ENCODE measurements at places on chromosomes 6 and 20.

DNA sequence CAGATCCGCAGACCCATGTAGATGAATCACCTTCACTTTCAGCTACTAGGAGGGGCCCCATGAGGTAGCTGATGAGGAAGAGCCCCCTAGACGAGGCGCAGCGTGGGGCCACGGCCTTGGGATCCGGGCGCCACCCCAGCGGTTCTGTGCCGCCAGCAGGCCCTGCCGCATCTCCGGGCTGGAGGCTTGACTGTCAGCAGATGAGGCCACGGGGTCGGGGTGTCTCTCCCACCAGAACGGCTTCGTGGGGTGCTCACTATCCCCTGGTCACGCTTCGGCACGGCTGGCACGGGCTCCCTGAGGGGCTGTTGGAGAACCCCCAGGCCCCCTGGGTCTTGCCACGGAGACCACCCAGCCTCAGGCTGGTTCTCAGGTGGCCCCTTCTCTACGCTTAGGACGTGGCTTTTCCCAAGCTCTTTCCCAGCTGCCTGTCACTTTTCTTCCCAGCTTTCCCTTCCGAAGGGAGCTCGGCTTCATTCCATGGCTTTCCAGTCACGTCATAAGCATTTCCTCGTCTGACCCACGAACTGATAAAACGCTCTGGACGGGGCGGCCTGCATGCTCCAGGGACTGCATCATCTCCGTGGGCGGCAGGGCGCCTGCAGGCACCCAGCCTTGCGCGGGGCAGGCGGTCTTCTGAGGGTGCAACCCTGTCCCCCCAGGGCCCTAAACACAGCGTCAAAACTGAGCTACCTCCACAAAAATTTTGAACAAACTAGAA is 85.9 kb downstream of the THBS2 start:
- DNase-seq: no peak

DNA sequence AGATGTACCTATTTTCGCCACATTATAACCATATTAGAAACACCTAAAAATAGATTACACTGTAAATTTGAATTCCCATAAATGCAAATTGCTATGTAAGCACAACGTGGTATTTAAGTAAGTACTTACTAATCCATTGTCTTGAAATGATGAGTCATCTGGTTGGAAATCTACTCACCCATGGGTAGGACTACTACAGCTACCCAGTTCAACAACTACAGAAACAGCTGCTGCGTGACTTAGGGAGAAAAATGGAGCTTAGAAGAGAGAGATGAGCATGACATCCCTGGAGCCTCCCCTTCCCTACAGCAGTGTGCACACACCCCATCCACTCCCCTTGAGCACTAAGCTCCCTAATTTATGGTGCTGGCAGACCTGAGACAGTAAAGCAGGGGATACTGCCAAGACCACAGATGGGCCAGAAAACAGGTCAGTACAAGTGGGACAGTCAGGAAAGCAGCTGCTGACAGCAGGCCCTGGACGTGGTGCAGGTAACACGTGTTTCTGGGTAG is 26.9 kb downstream of the RRAGD start:
- no peak for DNase-seq

GRCh38 chr6:159879856-159880255 is 10.9 kb upstream of the MAS1 start:
- DNase-seq: no peak

DNA sequence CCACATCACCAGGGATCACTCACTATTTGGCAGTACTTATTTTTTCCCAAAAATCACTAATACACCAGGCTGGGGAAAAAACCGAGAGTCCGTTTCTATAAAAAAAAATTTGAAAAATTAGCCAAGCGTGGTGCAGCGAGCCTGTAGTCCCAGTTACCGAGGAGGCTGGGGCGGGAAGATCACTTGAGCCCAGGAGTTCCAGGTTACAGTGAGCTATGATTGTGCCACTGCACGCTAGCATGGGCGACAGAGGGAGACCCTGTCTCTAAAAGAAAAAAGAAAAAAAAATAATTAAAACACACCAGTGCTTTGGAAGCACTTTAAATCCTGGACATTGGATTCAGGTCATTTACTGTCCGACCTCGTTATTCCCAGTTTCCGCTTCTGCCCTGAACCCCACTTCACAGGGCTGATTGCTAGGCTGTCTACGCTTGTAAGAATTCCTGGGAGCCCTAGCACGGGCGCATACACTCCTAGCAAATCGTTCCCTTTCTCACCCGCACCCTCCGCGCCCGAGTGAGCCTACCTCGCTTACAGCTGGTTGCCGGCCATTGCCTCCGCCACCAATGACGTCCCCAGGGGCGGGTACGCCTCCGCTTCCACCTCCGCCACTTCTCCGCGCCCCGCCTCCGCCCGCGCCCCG is at the start of gene TPMT:
Gene TPMT, minus strand, starts transcription at position 571 of the 643 bp plus-strand sequence. CDS start 5,950 bp downstream, outside the sequence.
- no peak for DNase-seq

- no peak for DNase-seq
These were observed 144.2 kb upstream of the FBXL4 start for GRCh38 chr6:99091985-99092384.

DNA sequence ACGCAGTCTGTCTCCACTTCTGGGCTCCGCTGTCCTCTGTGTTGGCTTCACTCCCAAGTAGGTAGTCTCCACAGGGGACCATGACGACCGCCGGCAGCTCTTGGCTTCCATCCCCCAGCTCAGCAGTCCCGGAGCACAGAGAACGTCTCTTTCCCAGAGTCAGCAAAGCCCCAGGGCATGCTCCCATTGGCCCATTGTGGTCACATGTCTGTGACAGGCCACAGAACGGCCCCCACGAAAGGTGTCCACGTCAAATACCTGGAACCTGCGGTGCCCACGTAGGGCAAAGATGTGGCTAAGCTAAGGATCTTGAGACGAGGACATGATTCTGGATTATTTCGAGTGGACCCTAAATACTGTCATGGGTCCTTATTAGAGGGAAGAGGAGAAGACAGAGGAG is 438.4 kb upstream of the SULF2 start:
- DNase-seq: no peak

- DNase-seq: no peak
These were observed 317.0 kb downstream of the CDC5L start for GRCh38 chr6:44704240-44705150.

DNA sequence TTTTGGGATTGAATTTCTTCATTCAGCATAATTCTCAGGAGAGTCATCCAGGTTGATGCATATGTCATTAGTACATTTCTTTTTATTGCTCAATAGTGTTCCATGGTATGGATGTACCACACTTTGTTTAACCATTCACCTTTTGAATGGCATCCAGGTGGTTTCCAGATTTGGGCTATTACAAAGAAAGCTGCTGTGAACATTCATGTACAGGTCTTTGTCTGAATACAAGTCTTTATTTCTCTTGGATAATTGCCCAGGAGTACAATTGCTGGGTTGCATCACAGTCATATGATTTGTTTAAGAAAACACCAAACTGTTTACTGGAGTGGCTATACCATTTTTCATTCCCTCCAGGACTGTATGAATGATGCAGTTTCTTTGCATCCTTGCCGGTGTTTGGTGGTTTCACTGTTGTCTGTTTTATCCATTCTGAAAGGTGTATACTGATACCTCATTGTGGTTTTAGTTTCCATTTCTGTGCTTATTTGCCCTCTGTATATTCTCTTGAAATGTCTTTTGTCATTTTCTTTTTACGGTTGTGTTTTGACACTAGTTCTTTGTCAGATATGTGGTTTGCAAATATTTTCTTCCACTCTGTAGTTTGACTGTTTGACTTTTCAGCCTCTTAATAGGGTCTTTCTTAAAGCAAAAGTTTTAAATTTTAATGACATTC is 8.8 kb downstream of the CDKAL1 start:
- DNase-seq: peak; percentile 58

DNA sequence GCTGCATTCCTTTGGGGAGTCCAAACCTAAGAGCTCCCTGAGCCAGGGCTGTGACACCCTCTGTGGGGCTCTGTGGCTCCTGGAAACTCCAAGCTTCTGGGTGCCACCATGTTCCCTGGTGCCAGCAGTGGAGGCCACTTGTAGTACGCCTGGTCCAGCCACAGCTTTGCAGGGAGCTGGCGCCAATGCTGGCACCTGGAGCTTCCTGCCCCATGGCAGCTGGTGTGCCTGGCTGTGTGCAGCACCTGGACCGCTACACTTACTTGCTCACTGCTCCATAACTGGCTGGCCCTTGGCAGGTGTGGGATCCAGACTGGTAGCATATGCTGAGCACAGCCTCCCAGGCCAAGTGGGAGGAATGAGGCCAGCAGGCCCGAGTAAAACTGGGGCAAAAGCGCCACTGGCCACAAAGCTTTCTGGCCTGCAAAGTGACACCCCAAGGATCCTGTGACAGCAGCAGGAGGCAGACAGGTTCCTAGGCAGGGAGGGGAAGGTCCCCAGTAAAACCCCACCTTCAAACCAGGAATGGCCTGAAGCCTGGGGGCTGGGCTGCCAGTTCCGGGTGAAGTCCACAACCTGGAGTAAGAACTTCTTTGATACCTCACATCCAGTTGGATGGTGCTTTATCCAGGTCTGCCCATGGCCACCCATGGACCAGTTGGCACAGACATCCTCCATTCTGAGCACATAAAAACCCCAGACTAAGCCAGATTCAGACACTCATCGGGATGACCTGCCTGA is 461.0 kb downstream of the TBC1D32 start:
- no peak for DNase-seq

DNA sequence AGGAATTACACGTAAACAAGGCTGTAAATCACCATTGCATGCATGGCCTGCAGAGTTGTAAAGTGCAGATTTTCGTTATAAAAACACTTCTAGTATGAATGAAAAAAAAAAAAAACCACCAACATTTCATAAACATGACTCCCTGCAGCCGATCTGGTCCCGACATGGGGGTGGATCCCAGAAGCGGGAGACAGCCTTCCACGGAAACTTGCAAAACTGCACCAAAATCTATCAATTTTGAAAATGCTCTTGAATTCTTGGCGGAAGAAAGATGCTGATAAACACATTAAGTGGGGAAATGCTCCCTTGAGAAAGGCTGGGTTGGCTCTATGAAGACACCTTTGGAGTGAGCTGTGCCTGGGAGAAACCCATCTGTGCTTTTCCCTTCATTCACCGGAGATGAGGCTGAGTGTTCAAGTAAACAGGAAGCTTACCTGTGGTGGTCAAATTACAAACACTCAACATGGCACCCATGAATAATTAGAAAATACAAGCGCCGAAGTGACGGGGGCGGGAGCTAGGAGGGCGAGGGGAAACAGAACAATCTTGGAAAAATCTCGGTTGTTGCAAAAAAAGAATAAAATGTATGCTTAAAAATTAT is 845 bp upstream of the ANKRD60 start:
- DNase-seq: no peak

DNA sequence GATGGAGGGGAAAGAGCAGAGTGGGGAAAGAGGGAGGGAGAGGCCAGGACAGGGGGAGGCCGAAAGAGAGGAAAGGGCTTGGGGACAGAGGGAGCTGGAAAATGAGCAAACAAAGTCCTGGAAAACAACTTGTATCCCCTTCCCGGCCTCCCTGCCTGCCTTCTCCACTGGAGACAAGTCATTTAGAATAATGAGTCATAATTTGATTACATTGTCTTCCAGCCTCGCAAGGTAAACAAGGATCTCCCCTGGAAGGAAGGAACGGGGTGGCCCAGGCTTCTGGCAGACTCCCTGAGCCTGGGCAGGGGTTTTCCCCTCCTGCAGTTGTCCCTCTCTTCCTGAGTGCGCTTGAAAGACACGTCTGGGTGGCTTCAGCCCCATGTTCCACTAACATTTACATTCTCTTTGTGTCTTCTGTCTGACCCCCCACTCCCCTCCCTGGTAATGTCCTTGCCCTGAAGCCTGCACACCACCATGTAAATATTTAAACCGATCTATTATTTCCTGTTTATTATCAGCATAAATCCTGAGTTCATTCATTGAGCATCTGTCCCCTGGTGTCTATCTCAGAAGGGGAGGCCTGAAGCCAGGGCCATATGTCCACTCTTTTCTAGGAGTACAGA is 12.1 kb upstream of the MRPS18A start:
- peak; percentile 72 for DNase-seq

GRCh38 chr20:40984496-40984895 is 44.1 kb upstream of the TOP1 start:
- no peak for DNase-seq

- DNase-seq: no peak
These were observed 245.5 kb downstream of the PACRG start for GRCh38 chr6:162973151-162973872.

- no peak for DNase-seq
These were observed 7.1 kb downstream of the MAP3K5 start for GRCh38 chr6:136784910-136785746.

Measured in LNCaP clone FGC (cell line).